ENCODE measurements at places on chromosomes 3 and 15.
A peak's percentile ranks its signal among the peaks of the same experiment; 100 is the strongest.

DNA sequence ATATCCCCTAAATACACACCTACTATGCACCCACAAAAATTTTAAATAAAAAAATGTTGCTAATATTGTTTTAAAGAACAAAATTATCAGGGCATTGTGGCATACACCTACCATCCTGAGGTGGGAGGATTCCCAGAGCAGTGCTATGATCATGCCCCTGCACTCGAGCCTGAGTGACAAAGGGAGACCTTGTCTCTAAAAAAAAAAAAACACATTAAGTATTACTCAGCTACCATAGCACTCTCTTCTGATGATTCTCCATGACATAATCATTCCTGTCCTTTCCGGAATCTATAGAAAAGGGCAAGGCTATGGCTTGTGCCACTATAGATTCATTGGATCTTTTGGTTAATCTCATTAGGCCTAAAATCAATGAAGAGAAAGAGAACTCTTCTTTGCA lies 77.4 kb downstream of the ACAP2 start:
- no peak for DNase-seq

DNA sequence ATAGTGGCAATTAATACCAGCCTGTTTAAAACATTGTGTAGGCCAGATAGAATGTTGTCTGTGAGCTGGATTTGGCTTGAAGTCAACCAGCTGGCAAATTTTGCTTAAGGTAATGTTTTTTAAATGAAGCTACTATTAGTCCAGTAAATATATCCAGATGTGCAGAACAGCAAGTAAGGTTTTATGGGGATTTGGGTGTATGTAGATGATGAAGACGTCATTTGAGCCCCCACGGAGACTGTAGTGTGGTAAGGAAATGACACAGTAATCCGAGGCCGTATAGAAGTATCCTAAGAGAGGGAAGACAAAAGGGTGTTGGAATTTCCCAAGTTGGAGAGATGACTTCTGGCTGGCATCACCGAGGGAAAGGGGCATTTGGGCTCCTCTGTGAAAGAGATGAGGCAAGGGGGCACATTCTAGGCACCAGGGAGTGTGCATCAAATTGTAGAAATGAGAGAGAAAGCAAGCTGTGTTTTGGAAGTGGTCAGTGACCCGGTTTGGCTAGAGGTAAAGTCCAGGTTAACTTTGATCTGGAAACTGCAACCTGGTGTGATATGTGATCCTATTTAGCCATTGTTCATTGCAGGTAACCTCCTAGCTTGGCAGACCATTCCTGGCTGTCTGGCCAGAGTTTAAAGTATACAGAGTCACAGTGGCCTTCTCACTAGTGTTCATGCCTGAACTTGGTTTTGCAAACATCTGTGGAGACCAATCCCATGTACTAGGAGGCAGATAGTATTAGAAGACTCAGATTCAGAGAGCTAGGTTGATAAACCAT lies 104.2 kb downstream of the ITPR1 start:
- DNase-seq, result no peak

DNA sequence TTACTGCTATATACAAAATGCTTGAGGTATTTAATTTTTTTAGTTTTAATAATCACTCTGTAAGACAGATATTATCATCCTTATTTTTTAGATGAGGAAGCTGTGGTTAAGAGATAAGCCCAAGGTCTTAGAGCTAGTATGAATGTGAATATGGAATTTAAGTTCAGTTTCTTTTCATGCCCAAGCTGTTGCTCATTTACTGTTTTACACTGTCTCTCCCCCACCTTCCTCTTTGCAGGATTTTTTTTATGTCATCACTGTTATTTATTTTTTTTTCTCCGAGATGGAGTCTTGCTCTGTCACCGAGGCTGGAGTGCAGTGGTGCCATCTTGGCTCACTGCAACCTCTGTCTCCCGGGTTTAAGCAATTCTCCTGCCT lies 22.5 kb downstream of the MAP2K5 start:
- no peak for DNase-seq

- no peak for DNase-seq
Observed at GRCh38 chr3:78201091-78201490, 1161.2 kb downstream of the ROBO2 start.

GRCh38 chr3:58508437-58508836 lies 16.5 kb downstream of the KCTD6 start:
- DNase-seq, result no peak

DNA sequence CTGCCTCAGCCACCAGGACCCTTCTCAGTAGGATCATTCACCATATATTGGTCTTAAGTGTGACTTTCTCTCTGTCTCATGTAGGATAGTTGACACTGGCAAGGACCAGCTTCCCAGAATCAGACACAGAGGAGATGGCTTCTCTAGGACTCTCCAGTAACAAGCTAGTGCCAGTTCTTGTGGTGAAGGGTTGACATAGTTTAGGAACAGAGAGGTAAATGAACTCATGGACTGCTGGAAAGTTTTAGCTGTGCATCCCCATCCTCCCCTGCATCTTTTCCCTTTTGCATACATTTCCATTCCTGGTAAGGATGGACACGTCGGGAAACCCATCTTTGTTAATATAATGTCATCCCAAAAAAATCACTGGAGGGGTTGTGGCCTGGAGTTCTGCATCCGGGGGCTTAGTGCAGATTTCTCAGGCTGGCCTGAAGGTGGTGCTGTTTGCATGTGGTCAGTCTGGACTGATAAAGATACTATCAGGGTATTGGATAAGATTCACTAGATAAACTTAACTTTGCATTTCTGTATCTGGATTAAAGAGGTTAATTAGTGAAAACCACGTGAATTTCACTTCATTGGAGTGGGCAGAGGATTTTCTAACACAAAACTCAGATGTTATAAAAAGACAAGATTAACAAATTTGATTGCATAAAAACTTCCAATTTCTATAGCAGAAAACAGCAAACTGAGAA lies 110.8 kb downstream of the TBC1D2B start:
- peak; percentile 77 for DNase-seq

DNA sequence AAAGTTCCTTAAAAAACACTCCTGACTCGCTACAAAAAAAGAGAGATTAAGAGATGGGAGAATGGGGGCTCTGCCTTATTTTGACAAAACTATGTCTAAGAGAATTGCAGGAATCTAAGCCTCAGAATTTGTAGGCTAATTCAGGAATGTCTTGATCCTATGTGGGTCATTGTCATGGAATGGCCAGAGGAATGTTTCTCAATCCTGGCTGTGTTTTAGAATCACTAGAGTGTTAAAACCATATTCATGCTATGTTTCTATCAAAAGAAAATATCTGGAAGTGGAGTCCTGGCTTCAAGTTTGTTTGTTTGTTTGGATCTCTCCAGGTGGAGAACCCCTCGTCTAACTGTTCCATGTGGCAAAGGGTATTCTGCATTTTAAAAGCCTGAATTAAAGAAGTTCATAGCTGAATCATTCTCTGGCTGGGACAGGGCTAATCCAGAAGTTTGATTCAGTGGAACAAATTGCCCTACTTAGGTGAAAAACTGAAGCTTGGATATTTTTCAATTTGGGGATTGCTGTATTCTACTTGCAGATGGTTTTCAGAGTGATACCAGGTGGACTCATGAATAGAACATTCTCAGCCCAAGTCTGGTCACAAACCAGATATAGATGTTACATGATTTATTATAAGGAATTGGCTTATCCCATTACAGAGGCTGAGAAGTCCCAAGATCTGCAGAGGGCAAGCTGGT lies 28.2 kb downstream of the GJD2 start:
- no peak for DNase-seq

- DNase-seq, result no peak
Observed at GRCh38 chr3:131630097-131630496, 127.3 kb upstream of the MRPL3 start.

DNA sequence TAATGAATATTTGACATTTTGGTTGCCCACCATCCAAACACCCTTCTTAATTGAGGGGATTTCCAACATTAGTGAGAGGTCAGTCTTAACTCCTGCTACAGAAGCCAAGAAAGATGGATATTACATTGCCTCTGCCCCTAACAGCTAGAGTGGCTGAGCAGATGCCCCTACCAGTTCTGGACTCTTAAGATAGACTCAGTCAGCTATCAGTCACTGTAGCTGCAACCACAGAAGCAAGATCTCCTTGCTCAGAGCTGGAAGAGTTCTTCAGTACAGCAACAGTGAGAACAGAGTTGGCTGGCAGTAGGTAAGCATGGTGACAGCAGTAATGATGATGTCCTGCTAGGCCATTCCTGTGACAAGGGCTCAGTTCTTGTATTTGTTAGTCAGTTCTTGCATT lies 29.4 kb upstream of the TNFSF10 start:
- no peak for DNase-seq

- no peak for DNase-seq
Observed at GRCh38 chr3:69560116-69560515, 174.2 kb upstream of the FRMD4B start.

DNA sequence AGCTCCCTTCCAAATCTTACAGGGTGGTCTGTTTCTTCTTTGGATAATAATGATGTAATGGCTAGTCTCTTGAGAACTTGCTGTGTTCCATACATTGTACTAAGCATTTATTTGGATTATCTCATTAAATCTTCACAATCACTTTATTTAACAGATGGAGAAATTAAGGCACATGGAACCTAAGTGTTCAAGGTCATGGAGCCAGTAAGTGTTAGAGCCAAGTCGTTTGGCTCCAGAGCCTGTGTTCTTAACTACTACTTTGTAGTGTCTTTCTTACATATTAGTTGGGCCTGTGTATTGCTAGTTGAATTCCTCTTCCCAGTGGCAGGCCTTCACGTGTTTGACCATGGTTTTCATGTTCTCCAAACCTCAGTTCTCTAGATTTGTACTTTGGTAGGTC lies 177.8 kb downstream of the ATG7 start:
- no peak for DNase-seq

GRCh38 chr3:63706321-63707085 lies 54.0 kb downstream of the SNTN start:
- DNase-seq, result no peak

GRCh38 chr3:68447885-68448284 lies 484.5 kb downstream of the TAFA4 start:
- DNase-seq, result peak; percentile 18

DNA sequence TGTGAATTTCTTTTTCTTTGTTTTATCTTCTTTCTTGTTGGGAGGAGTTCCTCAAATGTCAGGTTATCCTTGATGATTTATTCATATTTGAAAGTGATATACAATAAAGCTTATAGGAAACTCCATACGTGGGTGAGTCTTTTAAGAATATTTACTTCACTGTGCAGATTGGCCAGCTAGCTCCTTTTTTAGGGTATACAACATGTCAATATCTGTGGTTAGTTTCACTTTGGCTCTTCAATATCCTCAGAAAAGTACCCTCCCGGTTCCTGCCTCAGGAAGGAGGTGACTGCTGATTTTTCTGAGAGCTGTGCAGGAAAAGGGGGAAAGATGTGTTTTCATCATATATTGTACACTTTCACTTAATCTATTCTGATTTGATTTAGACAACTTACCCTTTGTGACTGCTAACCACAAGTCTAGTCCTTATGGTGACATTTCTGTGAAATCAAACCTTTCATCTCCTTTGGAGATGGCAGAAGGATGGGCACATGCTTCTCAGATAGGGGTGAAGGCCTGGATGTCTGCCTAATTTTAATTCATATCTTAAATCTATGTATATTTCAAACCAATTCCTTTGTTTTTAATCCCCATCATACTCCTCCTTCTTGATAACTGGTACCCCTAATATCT lies 98.2 kb upstream of the NECTIN3 start:
- DNase-seq, result no peak

GRCh38 chr15:69164807-69165636 lies 4.6 kb downstream of the GLCE start:
- DNase-seq, result no peak

GRCh38 chr3:45611628-45612081 lies 17.1 kb downstream of the LIMD1 start:
- DNase-seq, result no peak

- no peak for DNase-seq
Observed at GRCh38 chr3:62451211-62451887, 78.0 kb upstream of the FEZF2 start.
